Esophagus squamous epithelium (tissue), 5 donors: ENCODE measurements at places on chromosomes 2 and 18.

- no peak for DNase-seq
Observed at GRCh38 chr2:27765621-27766286, 5.8 kb upstream of the MRPL33 start.

- no peak for DNase-seq
Observed at GRCh38 chr2:217047209-217047608, 187.3 kb upstream of the TNP1 start.

- DNase-seq = no peak
Observed at GRCh38 chr2:181334158-181334826, 122.9 kb upstream of the ITGA4 start.

- DNase-seq = no peak
Observed at GRCh38 chr2:169828141-169828811, 1.0 kb downstream of the UBR3 start.

DNA sequence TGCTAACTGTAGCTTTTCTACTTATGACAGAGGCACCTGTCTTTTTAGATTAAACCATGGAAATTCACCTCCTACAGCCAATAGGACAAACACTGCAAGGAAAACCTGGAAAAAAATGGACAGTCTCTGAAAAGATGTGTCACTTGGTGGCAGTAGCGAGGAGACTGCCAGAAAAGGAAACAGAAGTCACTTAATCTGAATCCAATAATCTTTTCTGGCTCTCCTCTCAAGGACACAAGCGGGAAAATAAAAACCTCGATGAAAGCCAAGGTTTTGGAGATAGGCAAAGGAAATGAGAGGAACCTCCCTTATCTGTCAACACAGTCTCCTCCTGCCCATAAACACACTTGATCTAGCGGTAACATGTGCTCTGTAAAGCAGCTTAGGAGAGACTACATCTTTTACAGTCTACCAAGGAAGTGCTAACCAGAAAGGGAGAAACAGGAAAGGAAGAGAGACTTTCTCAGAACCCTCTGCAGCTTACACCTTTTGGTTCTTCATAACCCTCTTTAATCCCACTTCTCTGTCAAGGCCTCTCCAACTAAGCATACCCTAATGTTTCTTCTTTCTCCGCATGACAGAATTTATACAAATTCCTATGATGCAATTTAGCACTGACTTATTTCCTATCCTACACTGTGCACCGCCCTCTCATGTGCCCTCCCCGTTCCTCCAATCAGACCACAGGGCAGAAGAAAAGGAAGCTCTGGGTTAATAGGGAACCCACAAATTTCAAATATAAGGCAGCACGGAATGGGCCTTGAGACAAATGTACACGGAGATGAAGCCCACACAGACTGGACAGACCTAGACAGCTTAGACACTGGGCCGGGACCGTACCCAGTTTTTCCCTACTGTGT lies 52.8 kb downstream of the CLASP1 start:
- DNase-seq = no peak
